T-helper 9 cell (primary cell): ENCODE measurements at places on chromosomes 7 and 10.

DNA sequence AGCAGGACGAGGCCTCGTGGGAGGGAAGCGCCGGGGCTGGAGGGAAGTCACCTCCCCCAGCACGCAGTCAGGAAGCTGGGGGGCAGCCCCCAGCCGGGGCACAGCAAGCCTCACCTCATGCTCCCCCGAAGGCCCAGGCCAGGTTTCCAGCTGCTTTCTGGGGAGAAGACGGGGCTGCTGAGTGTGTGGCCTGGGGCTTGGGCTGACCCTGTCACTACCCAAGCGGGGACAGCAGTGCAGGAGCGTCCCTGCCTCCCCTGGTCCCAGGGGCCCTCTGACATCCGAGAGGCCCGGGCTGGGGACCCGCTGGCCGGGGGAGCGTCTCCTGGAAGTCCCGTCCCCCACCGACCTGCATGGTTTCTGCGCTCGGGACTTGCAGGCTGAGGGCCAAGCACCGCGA, 19.7 kb upstream of the NKX6-2 start:
- no peak for DNase-seq

DNA sequence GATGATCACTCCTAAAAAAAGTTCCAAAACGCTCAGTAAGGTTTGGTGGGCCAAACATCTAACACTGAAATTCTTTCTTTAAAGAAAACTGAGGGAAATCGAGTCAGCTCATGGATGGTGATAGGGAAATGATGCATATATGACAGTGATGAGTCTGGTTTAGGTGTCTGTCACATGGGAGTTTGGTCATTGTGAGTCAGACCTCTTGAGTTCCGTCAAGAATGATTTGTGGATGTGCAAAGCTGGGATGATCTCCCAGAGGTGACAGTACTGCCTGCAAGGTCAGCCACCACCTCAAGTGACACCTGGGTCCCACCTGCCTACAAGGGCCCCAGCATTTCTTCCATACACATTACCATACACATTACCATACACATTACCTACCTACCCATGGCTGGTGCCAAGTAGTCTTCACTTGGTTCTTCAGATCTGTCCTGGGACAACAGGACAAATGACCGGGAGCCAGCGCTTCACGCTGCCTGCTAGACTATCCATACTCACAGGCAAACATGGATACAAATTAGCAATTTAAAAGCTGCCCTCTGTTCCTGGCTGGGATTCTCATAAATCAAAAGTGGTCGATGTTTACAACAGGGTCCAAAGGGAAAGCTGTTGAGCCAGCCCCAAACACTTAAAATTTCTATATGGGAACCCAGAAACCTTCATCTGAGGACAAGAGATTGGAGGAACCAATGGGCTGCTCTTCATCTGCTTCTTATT, 128.4 kb downstream of the ADAM12 start:
- DNase-seq, result no peak

- no peak for DNase-seq
Observed at GRCh38 chr10:50527442-50528043, 96.2 kb downstream of the SGMS1 start.

DNA sequence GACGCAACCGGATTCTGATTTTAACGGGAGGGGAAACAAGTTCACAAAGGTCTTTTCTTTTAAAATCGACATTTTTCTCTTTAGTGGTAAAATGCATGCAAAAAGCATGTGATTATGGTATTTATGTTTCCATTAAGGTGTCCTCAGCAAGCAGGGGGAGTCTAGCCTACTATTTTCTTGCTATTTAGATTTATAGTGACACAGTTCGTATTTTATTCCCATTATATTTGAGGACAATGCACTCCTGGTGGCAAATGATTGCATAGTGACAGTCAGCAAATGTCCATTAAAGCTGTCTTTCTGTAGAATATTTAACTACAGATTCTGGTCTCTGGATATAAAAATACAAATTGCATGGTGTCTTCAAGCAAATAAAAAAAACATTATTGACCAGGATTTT, 554.2 kb downstream of the PARD3 start:
- no peak for DNase-seq

DNA sequence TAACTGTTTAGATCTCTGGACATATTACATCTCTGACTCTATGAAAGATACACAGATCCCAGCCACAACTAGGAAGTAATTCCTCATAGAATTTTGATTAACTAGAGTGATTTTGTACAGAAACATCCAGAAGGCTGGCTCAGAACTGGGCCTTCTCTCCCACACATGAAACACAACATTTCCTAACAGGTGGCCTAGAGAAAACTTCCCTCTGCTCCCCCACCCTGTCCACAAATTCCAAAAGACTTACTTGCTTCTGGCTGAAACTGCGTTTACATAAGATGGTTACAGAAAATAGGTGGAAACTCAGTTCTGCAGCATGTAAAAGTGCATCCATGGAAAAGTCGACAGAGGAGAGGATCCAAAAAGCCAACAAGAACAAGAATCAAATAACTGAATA, 132.9 kb downstream of the FZD1 start:
- DNase-seq, result no peak

DNA sequence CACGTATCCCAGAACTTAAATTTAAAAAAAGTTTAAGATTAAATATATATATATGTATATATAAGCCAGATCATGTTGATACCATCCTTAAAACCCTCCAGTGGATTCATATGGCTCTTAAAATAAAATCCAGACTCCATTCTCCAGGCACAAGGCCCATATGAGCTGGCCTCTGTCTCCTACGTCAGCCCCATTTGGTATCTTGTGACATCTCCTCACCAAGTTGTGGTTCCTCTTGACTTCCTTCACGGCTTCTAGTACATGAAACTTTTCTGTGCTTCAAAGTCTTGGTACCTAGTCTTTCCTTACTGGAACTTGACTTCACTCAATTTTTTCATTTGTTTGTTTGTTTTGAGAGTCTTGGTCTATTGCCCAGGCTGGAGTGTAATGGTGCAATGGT, 61.3 kb downstream of the PRLHR start:
- no peak for DNase-seq

- no peak for DNase-seq
Observed at GRCh38 chr10:90399782-90400181, 458.1 kb downstream of the HTR7 start.

DNA sequence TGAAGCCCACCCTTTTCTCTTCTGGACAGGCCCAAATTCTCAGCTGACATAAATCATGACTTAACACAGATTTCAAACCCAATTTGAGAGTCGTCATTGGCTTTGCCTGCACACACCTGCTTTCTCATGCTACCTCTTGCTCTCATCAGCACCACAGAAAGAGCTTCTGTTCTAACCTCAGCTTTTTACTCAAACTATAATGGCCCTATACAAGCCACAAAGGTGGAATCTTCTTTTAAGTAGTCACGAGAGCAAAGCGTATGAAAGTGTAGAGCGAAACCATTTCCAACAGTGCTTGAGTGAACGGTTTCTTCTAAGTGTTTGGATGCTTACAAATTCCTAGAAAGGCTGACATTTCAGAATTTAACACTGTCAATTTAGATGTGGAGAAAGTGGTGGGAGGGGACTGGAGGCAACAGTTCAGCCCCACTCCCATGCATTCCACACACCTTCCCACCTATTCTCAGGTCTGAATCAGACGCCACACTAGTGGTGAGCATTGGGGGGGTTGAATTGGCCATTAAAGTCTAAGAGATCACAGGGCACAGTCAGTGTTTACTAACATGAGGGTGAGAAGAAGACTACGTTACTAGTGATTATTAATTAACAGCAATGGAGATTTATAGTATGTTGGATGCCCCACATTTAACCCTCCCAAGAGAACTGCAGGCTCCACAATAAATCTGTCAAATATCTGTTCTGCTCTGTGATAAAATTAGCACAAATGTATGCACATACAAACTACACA, 114.0 kb downstream of the PRKCQ start:
- DNase-seq, result no peak

DNA sequence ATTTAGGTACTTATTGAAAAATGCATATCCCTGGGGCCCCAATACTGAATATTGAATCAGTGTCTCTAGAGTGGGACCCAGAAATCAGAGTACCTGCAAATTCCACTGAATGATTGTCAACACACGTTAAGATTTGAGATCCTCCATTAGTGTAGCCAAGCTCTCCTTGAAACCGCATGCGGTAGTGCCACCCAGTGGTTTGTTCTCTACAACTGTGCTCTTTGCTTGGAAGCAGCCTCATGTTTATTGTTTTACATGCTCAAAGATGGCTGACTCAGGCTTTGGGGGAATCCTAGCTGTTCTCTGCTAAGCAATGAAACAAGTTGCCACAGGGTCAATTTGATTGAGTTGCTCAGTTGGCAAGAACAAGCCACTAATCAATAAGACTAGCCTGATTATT, 340.2 kb upstream of the CELF2 start:
- DNase-seq, result no peak

GRCh38 chr7:126489874-126490273, 762.9 kb downstream of the GRM8 start:
- no peak for DNase-seq

- DNase-seq, result no peak
Observed at GRCh38 chr7:96388166-96388565, 66.3 kb upstream of the SLC25A13 start.

DNA sequence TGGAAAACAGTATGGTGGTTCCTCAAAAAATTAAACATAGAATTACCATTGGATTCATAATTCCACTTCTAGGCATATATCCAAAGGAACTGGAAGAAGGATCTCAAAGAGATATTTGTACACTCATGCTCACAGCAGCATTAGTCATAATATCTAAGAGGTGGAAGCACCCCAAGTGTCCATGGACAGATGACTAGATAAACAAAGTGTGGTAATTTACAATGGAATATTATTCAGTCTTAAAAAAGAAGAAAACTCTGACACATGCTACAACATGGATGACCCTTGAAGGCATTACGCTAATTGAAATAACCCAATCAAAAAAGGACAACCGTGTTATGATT, 594.2 kb downstream of the KCNMA1 start:
- no peak for DNase-seq

DNA sequence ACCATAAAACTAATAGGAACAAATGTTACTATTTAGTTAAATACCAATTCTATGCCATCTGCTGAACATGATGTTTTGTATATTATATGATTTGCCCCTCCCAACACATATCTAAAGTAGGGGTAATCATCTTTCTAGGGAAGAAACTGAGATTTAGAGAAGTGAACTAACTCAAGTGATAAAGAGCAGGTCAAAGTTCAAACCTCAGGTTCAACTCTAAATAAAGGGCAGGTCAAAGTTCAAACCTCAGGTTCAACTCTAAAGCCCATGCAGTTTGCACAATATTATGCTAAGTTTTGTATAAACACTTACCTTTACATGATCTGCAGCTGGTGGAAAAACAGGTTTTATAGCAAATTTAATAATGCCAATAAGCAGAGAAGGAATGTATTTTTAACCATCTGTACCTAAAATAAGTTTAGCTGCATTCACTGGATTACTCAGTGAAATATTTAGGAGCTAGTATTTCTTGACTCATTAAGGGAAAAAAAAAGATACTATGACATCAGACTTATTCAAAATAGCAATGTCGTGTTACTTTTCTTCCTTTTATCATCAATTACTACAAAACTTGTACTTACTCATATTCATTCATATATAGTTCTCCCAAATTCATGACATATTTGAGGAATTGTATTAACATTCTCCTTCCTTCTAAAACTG, 1194.3 kb upstream of the CELF2 start:
- no peak for DNase-seq

DNA sequence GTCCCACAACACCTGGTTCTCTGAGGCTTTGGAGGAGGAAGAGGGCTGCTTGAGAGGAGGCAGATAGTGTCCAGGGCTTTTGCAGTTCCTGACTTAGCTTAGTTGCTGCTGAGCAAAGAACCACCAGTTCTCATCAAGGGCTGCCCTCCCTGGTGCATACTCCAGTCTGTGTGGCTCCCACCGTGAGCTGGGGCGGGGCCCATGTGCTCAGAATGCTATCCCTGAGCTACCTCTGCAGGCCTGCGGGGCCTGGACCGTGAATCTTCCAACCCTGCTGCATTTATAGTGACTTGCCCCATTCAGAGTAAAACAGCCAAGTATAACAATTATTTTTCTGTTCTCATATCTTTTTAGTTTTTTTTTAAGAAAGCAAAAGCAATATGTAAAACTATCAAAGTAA, 49.2 kb downstream of the TACR2 start:
- no peak for DNase-seq

DNA sequence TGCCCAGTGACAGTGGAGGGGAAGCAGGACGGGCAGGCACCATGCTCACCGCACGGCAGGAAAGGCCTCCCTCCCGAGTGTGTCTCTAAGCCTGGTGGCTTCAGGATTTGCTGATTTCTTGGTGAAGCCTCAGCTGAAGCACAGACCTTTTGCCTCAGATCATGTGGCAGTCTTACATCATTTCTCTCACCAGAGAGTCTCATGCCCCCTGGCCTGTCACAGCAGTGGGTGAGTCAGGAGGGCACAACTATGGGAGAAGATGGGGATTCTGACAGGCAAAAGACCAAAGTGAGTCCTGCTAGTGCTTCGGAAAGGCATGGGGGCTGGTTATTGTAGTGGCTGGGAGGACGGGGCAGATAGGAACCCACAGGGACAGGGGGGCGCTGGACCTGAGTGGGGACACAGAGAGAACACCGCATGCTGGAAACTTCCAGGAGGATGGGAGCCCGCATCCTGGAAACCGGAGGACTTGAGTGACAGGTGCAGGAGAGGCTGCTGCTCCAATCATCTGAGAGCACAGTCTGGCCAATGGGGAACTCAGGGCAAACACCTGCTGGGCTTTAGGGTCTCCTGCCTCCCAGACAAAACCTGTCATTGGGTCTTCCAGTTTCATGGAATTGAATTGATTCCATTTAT, 166.8 kb downstream of the ADARB2 start:
- DNase-seq, result no peak

DNA sequence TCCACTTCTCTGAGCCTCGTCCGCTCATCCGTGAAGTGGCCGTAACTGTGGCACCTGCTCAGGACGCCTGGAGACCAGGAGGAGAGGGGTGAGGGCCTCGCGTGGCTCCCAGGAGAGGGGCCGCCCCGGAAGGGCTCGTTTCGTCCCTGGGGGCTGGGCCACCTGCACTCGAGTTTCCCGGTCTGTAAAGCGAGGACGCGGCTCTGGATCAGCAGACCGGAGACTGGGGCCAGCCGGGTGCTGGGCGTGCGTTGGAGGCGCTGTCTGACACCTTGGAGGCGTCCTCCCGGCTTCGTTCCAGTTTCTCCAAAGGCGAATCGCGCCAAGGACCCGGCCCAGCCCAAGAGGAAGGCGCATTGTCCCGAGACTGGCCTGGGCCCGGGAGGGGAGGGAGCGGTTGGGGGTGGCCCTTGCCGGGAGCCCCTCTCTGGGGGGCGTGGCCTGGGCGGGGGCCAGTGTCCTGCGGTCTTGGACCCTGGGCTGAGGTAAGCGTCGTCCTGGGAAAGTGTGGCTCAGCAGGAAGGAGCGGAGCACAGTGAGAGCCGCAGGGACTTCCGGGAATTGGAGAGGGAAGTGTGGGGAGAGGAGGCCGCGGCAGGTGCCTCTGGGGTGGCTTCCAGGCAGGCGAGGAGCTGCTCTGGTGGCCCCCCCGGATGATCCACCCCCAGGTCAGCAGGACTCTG, 89.6 kb downstream of the FOXL3 start:
- DNase-seq, result no peak
